Frontal cortex (tissue), 4 donors: ENCODE measurements at places on chromosomes 13 and 19. TPM values are rescaled to one million over a fixed set of nuclear protein-coding genes. Genes with fewer than 3 reads are reported as not detected.

FUT2 gene
- under 0.01 TPM for total RNA-seq

TEX101 gene
- not detected for total RNA-seq

KLK7 gene
- total RNA-seq: not detected

SPIB gene
- under 0.01 TPM for total RNA-seq

SERPINE3 gene
- total RNA-seq: 0.41 TPM

DNA sequence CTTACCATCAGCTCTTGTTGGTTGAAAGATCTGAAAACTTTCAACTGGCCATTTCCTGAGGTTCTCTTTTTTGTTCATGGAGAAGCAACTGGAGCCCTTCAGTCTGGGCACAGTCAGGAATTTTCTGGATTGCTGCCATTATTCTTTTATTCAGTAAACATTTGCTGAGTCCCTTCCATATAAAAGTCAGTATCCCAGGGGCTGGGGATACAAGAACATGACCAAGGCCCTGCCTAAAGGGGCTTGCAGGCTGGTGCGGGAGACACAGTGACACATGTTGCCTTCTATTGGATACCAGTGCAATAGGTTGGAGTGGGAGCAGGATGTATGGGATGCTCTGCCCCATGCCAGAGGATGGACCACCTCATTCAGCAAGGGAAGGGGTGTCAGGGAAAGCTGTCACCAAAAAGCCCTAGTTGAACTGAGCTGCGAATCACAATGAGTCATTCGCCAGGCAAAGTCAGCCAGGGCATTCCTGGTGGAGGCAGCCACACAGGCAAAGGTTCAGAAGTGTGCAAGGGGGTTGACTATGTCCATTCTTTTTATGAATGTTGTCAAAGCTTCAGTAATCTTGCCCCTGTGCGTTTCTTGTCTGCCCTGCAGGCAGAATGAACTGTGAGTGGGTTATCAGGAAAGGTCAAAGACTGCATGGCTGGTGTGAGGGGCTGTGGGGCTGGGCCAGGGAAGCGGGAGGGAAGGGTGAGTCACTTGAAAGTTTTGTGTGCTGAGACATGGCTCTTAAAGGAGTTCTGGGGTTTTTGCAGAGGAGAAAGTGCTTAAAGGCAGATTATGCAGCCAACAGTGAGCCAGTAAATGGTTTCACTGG is 395.9 kb downstream of the KCNRG start:
- DNase-seq: no peak

DNA sequence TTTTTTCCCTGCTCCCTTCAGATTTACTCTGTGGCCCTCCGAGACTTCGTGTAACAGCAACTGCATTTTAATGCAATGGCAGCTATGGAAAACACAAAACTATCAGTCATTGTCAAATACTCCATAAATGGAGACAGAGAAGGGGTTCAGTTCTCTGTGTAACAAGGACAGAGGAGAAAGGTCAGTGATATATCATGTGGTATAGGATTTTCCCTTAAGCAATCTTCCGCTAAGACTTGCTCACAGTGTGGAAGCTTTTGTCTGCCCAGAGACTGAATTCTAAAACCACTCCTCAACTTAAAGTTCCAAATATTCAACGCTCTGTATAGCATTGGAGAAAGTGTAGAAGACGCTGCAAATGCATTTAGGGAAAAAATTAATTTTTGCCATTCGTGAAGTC is 111.3 kb upstream of the EDNRB start:
- no peak for DNase-seq

GRCh38 chr13:30410705-30411125 is 11.6 kb upstream of the UBE2L5 start:
- no peak for DNase-seq

GRCh38 chr13:46235286-46235685 is 23.6 kb downstream of the LRRC63 start:
- DNase-seq: no peak

- no peak for DNase-seq
Observed at GRCh38 chr13:91292630-91293221, 54.8 kb upstream of the MIR17HG start.

DNA sequence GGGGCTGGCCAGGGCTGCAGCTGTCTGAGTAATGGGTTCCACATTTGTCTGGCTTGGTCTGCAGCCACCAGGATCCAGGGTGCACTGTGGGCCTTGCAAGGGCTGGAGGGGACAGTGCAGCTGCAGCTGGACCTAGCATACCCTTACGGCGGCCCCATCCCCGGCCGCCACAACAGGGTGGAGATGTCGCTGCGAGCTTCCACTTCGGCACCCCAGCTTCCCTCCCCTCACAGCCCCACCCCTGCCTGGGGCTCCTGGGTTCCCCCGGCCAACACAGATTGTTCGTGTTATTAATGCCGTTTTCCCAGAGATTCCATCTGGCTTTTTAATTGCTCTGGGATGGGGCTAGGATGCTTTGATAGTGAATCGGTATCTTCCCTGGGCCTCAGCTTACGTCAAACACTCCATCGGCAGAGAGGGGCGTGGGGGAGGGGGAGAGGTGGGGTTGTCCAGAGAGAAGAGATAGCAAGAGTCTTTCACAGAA is 5.8 kb downstream of the CEBPA start:
- DNase-seq: no peak

DNA sequence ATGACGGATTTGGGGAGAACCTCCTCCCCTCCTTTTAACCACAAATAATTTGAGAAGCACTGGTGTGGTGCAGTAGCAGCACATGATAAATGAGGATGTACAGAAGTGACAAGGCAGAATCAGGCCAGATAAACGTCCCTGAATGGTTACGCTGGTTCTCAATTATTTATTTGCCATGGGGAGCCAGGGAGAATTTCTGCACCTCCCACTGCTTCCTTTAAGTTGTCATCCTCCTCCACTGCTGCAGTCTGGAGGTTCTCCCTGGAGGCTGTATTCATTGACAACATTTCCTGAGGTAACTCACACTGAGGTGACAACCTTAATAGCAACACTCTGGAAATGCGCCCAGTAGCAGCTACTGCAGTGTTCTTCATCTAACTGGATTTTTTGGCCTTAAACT is 308.9 kb upstream of the SLITRK1 start:
- DNase-seq: no peak

DNA sequence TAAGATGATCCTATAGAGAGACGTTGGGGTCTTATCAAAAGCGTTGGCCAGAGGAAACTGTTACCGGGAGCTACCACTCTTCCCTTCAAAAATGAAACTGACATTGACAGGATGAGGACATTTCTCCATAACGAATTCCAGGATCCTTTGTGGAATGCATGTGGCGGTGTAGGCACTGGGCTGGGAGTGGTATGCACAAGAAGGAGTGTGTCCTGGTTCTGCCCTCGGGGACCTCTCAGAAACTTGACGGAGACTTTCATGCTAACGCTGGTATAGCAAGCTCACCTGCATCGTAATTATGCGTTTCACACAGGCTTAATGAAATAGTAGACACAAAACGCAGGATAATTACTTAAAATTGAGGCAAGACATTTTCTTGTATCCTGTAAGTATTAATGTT is 441.1 kb downstream of the FGF9 start:
- DNase-seq: no peak

GRCh38 chr19:2478756-2479555 is 3.0 kb downstream of the GADD45B start:
- DNase-seq: peak; percentile 46

DNA sequence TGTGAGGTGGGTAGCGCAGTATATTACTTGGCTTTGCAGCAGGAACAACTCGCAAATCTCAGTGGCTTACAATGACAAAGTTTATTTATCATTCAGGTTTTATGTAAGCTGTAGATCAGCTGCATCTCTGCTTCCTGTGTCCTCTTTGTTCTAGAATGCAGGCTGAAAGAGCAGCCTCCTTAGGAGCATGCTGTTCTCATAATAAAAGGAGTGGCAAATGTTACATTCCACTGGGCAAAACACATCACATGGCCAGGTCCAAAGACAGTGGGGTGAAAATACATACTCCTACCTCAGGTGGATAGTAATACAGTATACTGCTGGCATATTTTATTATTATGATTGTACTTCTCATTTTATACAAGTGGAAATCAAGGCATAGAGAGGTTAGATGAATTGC is 1.2 kb upstream of the CSNK1A1L start:
- DNase-seq: no peak

DNA sequence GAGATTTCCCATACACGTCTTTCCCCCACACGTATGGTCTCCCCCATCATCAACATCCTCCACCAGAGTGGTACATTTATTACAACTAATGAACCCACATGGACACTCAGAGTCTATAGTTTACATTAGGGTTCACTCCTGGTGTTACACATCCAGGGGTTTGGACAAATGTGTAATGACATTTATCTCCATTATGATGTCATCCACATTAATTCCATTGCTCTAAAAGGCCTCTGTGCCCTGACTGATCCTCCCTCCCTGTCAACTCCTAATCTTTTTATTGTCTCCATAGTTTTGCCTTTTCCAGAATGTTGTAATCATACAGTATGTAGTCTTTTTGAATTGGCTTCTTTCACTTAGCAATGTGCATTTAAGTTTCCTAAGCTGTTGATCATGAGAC is 8.2 kb downstream of the ZNF383 start:
- DNase-seq: no peak

DNA sequence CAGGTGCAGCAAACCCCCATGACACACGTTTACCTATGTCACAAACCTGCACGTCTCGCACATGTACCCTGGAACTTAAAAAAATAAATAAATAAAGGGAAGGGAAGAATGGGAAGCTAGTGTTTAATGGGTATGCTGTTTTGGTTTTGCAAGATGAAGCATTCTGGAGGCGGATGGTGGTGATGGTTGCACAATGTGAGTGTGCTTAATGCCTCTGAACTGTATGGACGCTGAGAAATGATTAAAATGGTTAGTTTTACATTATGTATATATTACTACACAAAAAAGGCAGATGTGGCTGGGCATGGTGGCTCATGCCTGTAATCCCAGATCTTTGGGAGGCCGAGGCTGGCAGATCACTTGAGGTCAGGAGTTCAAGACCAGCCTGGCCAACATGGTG is 17.8 kb downstream of the NFILZ start:
- no peak for DNase-seq

- DNase-seq: no peak
Observed at GRCh38 chr13:106139377-106139776, 396.1 kb downstream of the EFNB2 start.

- DNase-seq: no peak
Observed at GRCh38 chr13:63774133-63774532, 2358.5 kb upstream of the PCDH20 start.

GRCh38 chr13:86877441-86877840 is 793.7 kb upstream of the SLITRK5 start:
- DNase-seq: no peak

DNA sequence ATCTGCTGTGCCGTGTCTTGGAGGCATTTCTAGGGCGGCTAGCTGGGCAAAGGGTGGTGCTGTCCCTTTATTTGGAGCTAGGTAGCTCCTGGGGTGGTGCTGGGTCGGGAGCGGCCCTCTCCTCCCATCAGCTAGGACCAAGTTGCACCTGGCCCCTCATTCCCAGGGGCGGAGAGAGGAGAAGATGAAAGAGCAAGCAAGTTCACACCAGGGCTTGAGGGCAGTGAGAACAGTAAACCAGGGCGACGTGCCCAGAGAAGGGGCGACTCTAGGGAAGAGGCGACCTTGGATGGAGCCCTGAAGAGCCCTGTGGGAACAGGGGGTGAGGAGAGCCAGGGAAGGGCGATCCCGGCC is 17.0 kb upstream of the KCNN1 start:
- DNase-seq: no peak

DNA sequence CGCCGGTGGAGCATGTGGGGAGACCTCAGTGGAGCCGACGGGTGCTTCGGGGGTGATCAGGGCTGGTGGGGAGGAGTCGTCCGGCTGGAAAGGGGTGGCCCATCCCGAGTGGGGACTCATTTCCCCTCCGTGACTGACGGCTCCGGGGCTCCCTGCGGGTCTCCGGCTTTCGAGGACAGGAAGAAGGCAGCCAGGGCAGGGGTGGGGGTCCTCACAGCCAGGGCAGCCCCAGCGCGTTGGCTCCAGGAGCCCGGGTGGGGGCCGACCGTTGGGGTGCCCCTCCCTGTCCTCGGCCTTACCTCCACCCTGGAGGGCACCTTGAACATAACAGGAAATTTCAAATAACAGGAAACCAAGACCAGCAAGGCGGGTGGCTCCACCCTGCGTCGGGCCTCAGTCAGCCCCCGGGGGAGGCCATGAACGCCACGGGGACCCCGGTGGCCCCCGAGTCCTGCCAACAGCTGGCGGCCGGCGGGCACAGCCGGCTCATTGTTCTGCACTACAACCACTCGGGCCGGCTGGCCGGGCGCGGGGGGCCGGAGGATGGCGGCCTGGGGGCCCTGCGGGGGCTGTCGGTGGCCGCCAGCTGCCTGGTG is at the start of gene S1PR4:
Gene S1PR4, plus strand, starts transcription at position 393 of the 596 bp plus-strand sequence. Its CDS starts 24 bp downstream, at position 417.
- DNase-seq: no peak

- peak; percentile 72 for DNase-seq
Observed at GRCh38 chr19:55703790-55704215, 28.8 kb downstream of the EPN1 start.

DNA sequence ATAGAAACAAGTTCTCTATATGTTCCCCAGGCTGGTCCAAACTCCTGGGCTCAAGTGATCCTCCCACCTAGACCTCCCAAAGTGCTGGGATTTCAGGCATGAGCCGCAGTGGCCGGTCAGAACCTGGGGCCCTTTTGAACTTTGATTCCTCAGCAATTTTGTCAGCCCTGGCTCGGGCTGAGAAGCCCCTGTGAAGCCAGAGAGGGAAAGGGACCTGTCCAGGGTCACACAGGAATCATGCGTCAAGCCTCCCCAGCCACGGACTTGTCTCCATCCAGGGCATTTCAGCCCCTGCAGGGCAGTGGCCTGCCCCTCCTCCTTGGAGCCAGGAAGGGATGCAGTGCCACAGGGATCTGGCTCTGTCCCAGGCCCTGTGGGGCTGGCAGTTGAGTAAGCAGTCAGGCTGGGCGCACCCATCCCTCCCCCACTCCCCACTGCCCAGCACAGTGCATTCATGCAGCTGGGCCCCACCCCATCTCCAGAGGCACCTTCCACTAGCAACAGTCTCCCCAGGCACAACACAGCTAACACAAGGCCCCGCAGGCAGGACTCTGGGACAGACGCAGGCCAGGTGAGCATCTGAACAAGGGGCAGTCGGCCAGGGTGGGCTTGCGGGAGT is at the start of gene CAPS:
Gene CAPS, plus strand, starts transcription at position 516 of the 619 bp plus-strand sequence. CDS start 153 bp downstream, outside the sequence.
- DNase-seq: peak; percentile 62

- DNase-seq: no peak
Observed at GRCh38 chr19:41386442-41386841, 10.1 kb downstream of the TMEM91 start.
